ENCODE measurements at places on chromosomes 4 and X.

DNA sequence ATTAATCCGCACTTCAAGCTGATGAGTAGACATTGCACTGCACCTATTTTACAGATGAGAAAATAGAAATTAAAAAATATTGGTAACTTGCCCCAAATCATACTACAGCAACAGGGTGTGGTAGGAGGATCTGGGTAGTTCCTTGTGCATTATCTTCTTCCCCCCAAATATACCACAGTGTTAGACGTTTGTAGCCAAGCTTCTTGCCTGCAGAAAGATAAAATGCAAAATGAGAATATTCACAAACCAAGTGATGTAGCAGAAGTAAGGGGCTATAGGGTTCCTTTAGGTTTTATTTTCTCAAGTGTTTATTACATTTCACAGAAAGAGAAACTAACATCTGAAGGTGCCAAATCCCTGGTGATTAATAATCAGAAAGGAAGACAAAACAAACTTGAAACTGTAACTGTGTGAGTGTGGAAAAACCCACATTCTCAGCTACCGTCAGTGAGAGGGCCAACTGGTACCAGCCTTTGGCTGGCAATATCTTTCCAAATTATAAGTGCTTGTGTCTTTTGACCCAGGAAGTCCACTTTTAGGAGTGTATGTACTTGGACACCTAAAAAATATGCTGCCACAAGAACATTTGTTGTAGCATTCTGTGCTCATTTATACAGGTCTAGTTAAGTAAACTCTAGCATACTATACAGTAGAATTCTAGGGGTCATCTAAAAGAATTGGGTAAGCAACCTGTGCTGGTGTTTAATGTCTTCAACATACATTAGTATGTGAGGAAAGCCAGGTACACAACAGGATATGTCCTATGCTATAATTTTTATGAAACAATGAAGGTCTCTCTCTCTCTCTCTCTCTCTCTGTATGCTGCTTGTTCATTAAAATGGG lies 6.7 kb upstream of the CD38 start:
- DNase-seq: no peak

GRCh38 chr4:94548571-94548970 lies 96.8 kb downstream of the PDLIM5 start:
- DNase-seq: no peak

DNA sequence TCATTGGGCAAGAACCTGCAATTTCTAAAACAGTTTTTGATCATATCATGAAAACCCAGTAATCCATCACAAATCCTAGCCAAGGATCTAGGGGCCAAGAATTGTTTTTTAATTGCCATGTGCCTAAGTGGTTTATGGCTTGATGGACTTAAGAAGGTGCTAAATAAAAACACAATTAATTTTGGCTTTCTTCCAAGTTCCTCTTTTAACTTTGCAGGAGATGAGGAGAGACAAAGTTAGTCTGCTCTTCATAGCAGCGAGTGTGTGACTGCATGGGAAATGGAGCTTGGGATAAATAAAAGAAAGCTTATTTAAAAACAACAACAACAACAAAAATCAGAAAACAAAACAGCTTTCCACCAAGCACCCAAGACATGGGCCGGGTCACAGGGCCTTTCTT lies 41.4 kb downstream of the ARHGEF9 start:
- no peak for DNase-seq

GRCh38 chr4:69714086-69714485 lies 46.3 kb downstream of the SULT1B1 start:
- no peak for DNase-seq

DNA sequence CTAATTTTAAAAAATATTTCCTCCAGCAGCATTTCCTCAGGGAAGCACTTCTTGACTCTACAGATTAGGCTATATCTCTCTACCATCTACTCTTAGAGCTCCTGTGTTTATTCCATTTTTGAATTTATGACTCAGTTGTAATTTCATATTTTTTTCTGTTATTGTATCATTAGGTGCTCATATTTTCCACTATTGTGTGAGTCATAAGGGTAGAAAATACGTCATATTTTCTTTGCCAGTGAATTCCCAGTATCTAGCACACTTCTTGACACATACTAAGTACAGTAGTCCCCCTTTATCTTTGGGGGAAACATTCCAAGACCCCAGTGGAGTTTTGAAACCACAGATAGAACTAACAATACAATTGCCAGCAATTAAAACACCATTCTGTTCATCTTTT lies 431.2 kb downstream of the GASK1B start:
- no peak for DNase-seq

DNA sequence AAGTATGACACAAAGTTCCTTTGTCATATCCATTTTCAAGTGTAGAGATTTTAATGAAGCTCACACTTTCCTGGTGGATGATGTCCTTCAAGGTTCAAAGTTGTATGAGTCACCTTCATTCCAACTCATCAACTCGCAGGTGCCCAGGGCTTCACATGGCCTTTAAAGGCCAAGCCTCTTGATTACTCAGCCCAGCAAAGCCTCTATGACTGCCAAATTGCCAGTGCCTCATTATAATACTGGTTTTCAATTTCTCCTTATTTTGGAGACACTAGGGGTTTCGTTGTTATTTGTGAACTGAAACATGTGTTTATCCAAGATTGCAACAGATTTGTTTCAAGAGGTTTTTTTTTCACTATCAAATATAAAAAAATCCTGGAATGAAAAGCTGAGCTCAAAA lies 45.9 kb upstream of the PPP3CA start:
- DNase-seq: no peak

DNA sequence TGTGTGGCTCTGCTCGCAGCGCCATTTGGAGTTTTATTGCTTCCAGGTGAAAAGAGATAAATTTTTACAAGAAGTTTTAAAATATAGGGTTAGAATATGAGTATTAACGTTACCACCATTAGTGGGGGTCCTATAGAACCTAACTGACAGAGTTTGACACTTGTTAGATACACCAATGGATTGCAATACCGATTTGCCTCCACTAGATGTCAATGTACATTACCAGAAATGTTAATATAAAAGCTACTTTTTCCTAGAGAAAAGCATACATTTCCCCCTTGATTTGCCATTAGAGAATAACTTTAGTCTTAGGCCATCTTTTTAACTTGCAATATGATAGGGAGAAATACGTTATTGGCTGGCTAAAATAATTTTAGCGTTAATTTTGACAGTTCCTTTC lies 108.4 kb downstream of the LINC00632 start:
- DNase-seq: peak; percentile 24

GRCh38 chr4:3066836-3067400 lies 7.4 kb downstream of the HTT-AS start:
- DNase-seq: no peak

- DNase-seq: no peak
These were observed 35.8 kb downstream of the CHRDL1 start for GRCh38 chrX:110759785-110760184.

GRCh38 chrX:120457766-120458180 lies 11.3 kb downstream of the LAMP2 start:
- DNase-seq: peak; percentile 34

DNA sequence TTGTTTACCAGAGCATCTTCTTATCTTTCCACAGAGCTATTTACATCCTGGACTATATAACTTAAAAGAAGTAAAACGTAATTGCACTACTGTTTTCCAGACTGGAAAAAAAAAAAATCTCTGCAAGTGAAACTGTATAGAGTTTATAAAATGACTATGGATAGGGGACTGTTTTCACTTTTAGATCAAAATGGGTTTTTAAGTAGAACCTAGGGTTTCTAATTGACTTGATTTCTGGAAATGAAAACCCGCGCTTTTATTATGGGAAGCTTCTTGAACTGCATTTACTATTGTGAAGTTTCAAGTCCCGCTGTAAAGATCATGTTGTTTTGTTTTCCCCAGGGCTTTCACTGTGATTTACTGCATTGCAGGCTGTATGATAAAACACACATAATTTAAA lies 162.7 kb downstream of the STIM2 start:
- no peak for DNase-seq

DNA sequence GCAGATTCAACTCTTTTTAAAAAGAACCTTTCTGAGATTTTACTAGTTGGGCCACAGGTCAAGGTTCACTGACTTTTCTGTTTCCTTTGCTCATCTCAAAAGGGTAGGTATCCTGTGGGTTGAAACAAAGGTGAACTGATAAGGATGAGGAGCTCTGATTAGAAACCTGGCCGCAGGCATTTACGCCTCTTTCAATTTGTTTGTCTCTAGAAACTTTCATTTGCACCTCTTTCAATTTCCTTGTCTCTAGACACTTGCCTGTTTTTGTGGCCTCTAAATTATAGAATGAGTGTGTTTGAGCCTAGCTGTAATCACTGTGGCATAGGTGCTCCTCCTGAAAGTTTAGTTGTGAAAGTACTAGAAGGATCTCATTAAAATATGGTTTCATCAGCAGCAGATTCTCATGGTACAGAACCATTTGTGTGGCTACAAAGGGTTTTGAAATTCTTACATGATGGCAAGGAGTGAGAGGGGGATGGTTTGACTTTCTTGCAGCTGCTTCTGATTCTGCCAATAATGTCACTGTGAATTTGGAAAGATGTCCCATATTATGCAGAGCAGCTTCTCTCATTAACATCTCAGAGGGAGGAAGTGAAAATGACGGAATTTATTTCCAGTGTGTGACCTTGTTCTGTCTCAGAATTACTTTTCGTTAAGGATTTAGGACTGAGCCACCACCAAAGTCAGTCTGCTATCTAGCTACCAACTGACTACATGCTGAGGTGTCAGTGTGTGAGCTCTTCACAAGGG lies 142.2 kb downstream of the SH2D1A start:
- DNase-seq: no peak

GRCh38 chr4:113604955-113605354 lies 156.6 kb downstream of the CAMK2D start:
- DNase-seq: no peak

DNA sequence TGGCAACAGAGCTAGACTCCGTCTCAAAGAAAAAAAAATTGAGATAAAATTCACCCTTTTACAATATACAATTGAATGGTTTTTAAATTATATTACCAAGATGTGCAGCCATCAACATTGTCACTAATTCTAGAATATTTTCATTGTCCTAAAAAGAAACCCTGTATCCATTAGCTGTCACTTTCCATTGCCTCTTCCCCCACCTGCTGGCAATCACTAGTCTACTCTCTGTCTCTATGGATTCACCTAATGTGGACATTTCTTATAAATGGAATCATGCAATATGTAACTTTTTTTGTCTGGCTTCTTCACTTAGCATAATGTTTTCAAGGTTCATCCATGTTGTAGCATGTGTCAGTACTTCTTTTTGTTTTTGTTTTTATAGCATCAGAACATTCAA lies 20.8 kb downstream of the ABHD18 start:
- no peak for DNase-seq

DNA sequence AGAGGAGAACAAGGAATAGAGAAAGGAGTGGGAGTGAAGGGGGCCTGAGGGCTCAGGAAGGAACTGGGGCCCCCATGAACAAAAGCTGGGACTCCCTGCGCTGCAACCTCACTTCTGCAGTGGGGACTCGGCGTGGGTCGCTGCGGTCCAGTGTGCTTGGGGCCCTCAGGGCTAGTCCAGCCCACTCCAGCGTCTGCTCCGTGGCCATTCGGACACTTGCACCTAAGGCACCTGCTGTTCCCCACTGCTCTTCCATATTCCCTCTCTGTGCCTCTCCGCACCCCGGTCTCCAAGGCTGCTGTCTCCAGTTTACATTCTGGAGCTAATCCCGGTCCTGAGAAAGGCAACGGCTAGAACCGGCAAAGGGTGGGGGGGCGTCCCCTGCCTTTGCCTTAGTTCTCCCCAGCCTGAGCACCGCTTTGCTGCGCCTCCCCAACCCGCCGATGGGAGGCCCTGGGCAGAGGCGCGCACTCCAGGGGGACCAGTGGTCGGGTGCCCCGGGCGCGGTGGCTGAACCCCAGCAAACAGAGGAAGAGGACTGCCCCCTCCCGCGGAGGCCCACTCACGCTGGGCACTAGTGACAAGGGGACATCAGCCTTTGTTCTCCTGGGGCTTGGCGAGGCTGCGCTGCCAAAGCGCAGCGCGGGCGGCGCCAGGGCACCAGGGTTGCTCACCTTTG lies 327.7 kb upstream of the F9 start:
- DNase-seq: no peak

- no peak for DNase-seq
These were observed 37.6 kb downstream of the PLS3 start for GRCh38 chrX:115598556-115598955.

DNA sequence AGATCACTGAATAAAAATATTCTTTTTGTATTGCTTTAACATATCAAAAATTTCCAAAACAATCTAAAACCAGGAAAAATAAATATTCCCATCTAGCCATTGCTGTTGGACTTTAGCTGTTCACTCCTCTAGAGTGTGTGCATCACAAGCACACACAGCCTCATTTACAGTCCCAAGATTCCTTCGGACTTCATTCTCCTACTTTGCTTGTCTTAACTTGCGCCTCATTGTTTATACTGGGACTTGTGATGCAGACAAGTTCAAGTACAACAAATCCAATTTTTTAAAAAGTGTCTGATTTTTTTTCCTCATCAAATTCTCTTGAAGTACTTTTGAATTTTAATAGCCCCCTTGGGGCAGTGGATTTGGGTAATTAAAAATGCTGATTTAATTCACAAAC lies 55.6 kb downstream of the TLL1 start:
- DNase-seq: no peak

- DNase-seq: no peak
These were observed 780.7 kb downstream of the PCDH18 start for GRCh38 chr4:136751556-136751955.

DNA sequence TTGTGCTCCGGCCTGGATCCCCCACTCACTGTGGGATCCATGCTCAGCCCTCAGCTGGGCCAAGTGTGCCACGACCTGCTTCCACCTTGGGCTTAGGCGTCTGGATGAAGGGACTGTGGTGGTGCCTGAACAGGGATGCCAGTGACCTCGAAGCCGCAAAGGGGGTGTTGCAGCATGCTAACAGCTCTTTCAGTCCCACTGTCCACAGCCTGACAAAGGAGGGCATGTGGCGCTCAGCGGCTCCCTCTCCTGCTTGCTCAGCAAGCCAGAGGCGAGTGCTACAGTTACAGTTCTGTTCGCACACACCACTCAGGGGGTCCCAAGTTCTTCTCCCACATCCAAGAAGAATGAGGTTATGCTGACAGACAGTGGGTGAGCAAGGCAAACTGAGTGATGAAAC lies 5.2 kb upstream of the IGBP1 start:
- DNase-seq: no peak

- DNase-seq: no peak
These were observed 51.2 kb upstream of the PGRMC2 start for GRCh38 chr4:128338634-128339355.

DNA sequence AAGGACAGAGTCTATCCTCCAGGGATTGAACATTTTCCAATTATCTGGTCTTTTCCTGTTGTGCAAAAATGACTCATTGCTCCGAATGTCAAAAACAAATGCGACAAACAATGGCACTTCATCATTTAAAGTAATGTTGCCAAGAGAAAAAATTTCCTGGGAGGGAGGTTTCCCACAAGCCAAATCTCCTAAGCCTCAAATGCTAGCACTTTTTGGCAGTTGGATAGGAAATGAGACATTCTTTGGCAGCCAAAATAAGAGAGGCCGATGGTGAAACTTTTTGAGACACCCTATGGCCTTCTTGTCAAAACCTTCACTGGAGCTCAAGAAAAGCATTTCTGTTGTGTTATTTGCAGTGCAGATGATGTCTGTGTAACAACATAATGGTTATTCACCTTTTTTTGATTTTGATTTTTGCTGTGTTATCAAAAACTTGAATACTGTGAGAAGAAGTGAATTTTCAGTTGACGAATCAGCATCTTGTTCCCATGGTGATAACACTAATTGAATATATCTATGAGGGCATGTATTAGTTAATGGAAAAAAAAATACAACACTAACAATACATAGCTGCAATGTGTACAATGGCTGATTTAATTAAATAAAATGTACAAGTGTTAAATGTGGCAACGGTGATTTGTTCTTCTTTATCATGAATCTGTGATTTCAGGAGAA lies 333.8 kb downstream of the ANK2 start:
- DNase-seq: no peak

- DNase-seq: no peak
These were observed 58.8 kb downstream of the USP46 start for GRCh38 chr4:52600275-52600674.
